ENCODE measurements at places on chromosomes 7 and 10.

DNA sequence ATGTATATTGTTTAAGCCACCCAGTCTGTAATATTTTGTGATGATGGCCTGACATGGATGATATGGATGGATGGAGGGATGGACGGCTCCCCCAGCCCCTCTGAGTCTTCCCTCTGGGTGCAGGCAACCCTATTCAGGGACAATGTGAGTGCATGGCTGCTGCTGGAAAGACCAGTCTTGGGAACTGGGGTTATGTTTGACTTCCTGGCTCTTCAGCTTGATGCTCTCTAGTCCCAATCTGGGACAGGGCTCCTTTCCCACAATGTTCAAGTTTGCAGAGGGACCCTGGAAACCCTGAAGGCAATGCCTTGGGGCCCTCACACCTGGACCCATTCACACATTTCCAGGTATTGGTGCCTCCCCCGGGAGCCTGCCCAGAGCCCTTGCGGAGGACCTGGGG is 52.3 kb upstream of the RET start:
- DNase-seq: no peak

GRCh38 chr7:20305726-20306125 is 25.0 kb upstream of the ITGB8 start:
- DNase-seq: no peak

- DNase-seq: peak; percentile 77
Observed at GRCh38 chr7:31782411-31782991, 95.5 kb downstream of the PPP1R17 start.

GRCh38 chr10:25483999-25484398 is 309.2 kb downstream of the GPR158 start:
- DNase-seq: no peak

- peak; percentile 34 for DNase-seq
Observed at GRCh38 chr10:133378251-133379096, 588 bp upstream of the PAOX start.

GRCh38 chr7:22730066-22730710 is 3.2 kb downstream of the IL6 start:
- DNase-seq: no peak

DNA sequence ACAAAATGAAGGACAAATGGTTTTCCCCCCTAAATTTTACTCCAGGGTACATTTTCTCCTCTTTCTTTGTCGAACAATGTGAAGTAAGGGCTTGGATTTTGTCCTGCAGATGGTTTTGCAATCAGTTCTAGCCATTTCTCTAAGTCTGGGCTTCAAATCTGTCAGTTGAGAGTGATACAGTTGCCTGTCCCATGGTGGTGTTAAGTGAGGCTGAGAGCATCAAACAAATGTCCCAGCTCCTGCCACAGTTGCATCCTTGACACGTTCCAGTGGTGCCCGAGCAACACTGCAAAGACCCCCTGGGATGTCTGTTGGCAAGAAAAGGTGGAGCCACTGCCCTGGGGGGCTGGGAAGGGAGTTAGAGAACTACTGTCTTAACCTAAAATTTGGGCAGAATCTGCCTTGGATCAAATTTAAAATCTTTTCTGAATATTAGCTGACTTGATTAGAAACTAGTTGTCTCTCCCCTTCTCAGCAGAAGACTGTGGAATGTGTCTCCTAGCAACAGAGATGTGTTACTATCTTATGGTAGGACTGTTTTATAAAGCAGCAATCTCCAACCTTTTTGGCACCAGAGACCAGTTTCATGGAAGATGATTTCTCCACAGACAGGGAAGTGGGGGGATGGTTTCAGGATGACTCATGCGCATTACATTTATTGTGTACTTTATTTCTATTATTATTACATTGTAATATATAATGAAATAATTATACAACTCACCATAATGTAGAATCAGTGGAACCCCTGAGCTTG is 102.0 kb upstream of the STEAP1B start:
- peak; percentile 80 for DNase-seq

- no peak for DNase-seq
Observed at GRCh38 chr7:156793334-156793733, 99.6 kb downstream of the LMBR1 start.

DNA sequence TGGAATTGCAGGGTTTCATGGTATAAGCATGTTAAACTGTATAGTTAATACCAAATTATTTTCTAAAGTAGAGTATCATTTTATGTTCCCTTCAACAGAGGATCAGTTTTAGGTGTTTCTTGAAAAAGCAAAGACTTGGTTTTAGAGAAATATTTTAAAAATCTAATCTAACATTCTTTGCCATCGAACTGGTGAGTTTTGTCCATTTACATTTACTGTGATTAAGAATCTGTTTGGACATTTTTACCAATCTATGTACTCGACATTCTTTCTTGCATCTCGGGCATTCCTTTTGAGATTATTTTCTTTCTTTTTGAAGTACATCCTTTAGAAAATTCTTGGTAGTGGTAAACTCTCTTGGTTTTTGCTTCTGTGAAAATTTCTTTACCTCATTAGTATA is 114.7 kb upstream of the FAM133B start:
- DNase-seq: no peak

DNA sequence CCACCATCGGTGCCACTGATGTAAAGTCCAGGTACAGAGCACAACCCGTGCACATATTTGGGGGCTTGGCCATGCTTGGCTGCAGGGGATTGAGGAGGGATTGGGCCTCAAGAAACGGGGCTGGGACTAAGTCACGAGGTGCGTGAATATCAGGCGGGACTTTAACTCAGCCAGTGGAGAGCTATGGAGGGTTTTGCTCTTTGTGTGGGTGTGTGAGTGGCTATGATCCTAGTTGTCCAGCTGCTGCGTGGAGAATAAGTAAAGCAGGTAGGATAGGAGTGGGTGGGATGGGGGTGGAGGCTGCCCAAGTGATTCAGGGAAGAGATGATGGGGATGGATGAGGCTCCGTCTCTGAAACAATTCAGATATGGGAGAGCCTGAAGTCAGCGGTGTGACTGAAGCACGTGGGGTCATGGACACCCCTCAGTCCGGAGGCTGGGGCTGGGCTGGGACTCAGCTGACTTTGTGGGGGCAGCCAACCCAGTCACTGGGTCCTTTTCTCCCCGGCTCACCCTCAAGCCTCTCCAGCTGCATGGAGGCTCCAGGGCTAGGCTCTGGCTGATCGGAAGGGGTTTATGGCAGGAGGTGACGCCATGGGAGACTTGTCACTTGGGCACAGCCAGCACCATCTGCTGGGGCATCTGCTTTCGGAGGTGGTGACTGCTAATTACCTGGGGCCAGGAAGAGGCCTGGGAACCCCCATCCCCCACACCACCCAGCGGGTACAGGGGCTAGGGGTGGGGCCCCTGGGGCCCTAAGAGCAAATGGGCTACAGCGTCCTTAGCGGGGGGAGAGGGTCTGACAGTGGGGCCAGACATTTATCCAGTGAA is 1.7 kb upstream of the LFNG start:
- peak; percentile 74 for DNase-seq

- DNase-seq: peak; percentile 75
Observed at GRCh38 chr7:30771174-30771879, at the start of gene MINDY4. MINDY4 (plus strand) TSS chr7:30771417; CDS start chr7:30771494, 77 bp downstream.

GRCh38 chr7:42745357-42746059 is 166.4 kb downstream of the C7orf25 start:
- peak; percentile 40 for DNase-seq

- DNase-seq: no peak
Observed at GRCh38 chr10:116056445-116057293, 216.3 kb downstream of the GFRA1 start.

- DNase-seq: no peak
Observed at GRCh38 chr7:84941291-84941690, 245.6 kb downstream of the SEMA3D start.

- DNase-seq: no peak
Observed at GRCh38 chr7:4169455-4169854, 512.6 kb upstream of the FOXK1 start.

- no peak for DNase-seq
Observed at GRCh38 chr7:92898798-92899197, 62.4 kb upstream of the CDK6 start.

DNA sequence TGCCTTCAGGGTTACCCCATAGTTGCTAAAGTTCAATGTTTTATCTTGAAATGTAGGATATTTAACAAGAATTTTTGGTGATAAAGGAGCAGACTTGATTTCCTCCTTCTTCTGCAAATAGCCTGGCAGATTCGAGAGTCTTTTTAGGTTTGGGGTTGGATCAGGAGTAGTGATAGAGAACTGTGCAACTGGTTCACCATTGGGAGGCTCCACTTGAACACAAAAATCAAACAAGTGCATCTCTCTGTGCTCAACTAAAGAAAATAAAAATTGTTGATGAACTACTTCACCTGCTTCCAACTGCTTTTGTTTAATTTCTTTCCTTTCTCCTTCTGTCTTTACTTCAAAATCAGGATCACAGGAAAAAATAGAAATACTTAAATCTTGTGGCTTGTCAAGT is 58.5 kb downstream of the MACC1 start:
- DNase-seq: peak; percentile 36

DNA sequence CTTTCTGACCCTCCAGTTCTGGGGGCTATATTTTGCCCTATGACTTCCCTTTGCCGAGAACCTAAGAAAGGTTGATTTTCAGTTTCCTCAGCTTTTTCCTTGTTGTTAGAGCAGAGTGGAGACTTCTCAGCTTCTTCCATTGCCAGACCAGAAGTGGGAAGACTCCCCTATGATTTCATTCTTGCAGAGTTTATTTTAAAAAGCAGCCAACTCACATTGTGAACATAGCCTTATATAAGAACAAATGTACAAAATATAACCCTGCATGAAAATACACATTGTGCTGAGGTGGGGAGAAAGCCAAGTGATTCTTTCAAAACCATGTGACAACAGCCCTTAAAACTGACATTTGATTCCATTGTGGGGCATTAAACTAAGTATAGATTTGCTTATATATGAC is 33.8 kb upstream of the FZD8 start:
- DNase-seq: no peak

DNA sequence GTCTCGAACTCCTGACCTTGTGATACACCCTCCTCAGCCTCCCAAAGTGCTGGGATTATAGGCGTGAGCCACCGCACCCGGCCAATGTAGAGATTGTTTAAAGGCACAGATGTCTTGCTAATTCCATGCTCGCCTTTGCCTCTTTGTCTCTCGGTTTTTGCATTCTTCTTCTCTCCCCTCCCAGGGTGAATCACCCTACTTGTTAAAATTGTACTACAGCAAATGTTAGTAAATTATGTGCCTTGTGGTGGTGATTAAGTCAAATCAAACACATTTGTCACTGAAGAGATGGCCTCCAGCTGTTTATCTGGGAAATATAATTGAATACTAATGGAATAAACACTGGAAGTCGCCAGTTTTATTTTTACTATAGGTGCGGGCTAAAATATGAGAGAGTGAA is 384.4 kb upstream of the AUTS2 start:
- peak; percentile 63 for DNase-seq

GRCh38 chr10:127303105-127303504 is 106.7 kb upstream of the INSYN2A start:
- DNase-seq: no peak

- no peak for DNase-seq
Observed at GRCh38 chr10:109915566-109915965, 7.7 kb downstream of the XPNPEP1 start.

DNA sequence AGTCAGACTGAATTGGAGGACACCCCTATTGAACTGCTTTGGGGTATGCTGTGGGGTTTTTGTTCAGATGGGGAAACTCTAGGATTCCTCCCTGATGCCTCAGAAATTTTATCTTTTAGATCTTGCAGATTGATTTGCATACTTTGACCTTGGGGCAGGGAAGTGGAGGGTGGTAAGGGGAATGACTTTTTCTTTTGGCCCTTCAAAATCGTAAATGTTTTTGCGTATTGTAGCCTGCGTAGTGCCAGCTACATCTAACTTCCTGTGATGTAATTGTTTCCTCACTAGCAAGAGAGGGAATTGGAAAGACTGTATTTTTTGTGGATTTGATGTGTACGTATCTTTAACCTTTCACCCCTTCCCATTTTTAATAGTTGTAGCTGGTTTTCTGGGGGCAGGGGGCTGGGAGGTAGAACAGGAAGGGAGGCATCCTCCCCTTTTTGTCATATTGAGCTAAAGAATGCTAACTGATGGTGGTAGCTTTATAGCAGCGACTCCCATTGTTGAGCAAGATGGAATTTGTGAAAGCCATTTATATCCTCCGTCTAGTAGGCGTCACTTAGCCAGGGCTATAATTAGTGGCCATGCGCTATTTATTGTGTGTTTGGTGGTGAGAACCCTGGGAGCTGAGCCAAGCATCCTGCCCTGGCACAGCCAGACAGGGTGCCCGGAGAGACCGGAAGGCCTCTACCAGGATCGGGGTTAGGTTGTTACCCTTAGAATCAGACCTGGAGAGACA is 11.3 kb downstream of the DUSP5 start:
- DNase-seq: no peak

DNA sequence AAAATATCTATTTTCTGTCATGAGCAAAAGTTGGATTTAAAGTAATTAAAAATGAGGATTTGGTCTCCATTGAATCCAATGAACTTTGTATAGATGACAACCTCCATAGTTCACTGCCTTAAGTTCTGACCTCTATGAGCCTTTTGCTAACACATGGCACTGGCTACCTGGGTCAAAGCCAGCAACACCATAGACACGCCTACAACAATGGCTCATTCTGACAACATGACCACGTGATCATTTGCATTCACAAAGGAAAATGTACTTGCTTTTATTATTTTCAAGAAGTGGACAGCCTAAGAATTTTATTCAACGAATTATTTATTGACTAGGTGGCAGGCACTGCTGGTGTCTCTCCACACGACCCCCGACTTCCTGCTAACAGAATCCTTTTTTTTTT is 90.6 kb downstream of the CARD11 start:
- no peak for DNase-seq

DNA sequence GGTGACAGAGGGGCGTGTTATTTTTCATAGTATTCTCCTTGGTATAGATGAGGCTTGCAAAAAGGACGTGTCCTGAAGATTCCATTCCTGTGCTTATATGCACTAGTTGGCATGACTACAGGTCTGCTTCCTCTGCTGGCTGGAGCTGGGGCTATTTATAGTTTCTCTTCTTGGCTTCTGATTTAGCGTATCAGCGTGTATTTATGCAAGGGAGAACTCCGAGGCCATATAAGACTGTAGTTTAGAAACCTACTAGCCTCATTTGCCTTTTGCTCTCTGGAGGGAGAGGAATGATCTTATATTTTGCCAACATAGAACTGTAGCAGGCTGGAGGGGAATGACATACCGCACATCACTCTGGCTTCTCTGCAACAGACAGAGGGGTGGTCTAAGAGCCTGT is 39.7 kb downstream of the CACNB2 start:
- peak; percentile 77 for DNase-seq

- DNase-seq: peak; percentile 70
Observed at GRCh38 chr7:42080841-42081586, 156.0 kb downstream of the GLI3 start.

GRCh38 chr7:126658684-126659083 is 594.1 kb downstream of the GRM8 start:
- DNase-seq: no peak

DNA sequence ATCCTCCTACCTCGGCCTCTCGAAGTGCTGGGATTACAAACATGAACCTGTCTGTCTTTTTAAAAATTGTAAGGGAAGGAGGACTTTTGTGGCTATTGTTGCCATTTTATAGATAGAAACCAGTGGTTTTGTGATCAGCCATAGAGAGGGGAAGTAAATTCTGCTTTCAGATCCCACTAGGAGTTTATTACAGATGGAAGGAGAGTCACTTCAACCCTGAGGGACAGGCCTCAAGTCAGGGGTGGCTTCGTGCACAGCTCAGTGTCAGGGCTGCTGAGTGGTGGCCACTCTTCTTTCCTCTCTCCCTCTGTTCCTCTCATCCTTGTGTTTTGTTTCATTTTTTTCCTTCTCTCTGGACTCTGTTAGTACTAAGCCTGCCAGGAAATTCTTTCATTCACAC is 60.8 kb downstream of the OGDH start:
- no peak for DNase-seq
